Hepatocyte (in vitro differentiated cells): ENCODE measurements at places on chromosomes 11 and 22.
A peak's percentile ranks its signal among the peaks of the same experiment; 100 is the strongest.

GRCh38 chr22:30397656-30398635 is 1.1 kb downstream of the SEC14L2 start:
- H3K4me3 ChIP-seq = peak overlapping the region; percentile 96
- no peak overlapping the region for H3K27ac ChIP-seq
- no peaks in the 10 kb centered on the region for H3K36me3 ChIP-seq
- H3K4me1 ChIP-seq = peaks cover 5% of the 10 kb centered on the region
- no peaks in the 10 kb centered on the region for H3K27me3 ChIP-seq

DNA sequence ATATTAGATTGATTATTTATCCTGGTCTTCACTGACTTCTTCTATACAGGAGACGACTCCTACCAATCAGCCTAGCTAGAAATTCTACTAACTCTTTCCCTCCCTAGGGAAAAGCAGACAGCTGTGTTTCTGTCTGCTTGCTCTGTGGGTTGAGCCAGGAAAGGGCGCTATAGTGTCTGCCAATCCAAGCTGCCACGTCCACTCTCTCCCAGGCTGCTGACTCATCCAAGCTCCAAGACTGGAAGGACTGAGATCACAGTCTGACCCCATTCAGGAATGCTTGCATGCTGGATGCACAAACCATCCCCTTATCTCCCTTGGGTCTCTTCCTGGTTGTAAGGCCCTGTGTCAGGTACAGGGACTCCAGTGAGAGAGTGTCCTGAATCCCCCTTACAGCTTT is 955.6 kb downstream of the OPCML start:
- no peak overlapping the region for H3K4me3 ChIP-seq
- H3K27ac ChIP-seq = peak overlapping the region; percentile 76
- DNase-seq = peak; percentile 85
- no peaks in the 10 kb centered on the region for H3K4me1 ChIP-seq
- H3K36me3 ChIP-seq = no peaks in the 10 kb centered on the region
- no peaks in the 10 kb centered on the region for H3K27me3 ChIP-seq

DNA sequence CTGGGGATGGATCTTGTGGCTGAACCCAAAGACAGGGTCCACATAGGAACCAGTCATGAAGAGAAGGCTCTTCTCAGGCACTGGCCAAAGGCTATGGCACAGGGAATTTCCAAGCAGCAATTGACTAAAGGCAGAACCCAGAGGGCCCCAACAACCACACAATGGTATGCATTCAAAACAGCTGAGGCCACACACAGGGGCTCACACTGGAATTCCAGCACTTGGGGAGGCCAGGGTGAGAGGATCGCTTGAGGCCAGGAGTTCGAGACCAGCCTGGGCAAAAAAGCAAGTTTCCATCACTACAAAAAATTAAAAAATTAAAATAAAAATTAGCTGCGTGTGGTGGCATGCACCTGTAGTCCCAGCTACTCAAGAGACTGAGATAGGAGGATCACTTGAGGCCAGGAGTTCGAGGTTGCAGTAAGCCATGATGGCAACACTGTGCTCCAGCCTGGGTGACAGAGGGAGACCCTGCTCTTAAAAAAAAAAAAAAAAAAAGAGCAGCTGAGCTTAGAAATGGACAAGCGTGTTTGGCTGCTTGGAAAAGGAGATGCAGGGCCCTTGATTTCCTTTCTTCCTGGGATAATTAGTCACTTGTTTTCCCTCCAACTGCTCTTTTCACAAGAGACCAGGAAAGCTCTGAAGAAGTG is 44.6 kb downstream of the MYH9 start:
- no peak overlapping the region for H3K27ac ChIP-seq
- DNase-seq = no peak
- H3K4me1 ChIP-seq = no peaks in the 10 kb centered on the region

GRCh38 chr11:44849922-44850321 is 100.8 kb downstream of the TP53I11 start:
- H3K27ac ChIP-seq = no peak overlapping the region
- DNase-seq = no peak
- H3K4me1 ChIP-seq = peaks cover 8% of the 10 kb centered on the region

- no peak for DNase-seq
- H3K27ac ChIP-seq = no peak overlapping the region
- no peaks in the 10 kb centered on the region for H3K4me1 ChIP-seq
Measured at GRCh38 chr11:96869207-96869606, 479.4 kb downstream of the JRKL start.

GRCh38 chr11:19714387-19715363 is 2.0 kb downstream of the NAV2 start:
- peak overlapping the region; percentile 56 for H3K4me3 ChIP-seq
- DNase-seq = peak; percentile 38
- no peaks in the 10 kb centered on the region for H3K36me3 ChIP-seq
- peaks cover 22% of the 10 kb centered on the region for H3K27me3 ChIP-seq
- H3K4me1 ChIP-seq = peaks cover 26% of the 10 kb centered on the region

GRCh38 chr22:27456696-27457503 is 344.7 kb downstream of the MN1 start:
- peaks cover 4% of the 10 kb centered on the region for H3K27me3 ChIP-seq
- H3K4me1 ChIP-seq = peaks cover 7% of the 10 kb centered on the region
- H3K27ac ChIP-seq = peak overlapping the region; percentile 82
- no peak overlapping the region for H3K4me3 ChIP-seq
- H3K36me3 ChIP-seq = no peaks in the 10 kb centered on the region

- peaks cover 24% of the 10 kb centered on the region for H3K4me1 ChIP-seq
- no peak for DNase-seq
- H3K4me3 ChIP-seq = no peak overlapping the region
Measured at GRCh38 chr11:10892250-10892649, 34.4 kb upstream of the ZBED5 start.

- H3K4me3 ChIP-seq = no peak overlapping the region
- no peaks in the 10 kb centered on the region for H3K27me3 ChIP-seq
- H3K4me1 ChIP-seq = peaks cover 18% of the 10 kb centered on the region
- no peaks in the 10 kb centered on the region for H3K36me3 ChIP-seq
Measured at GRCh38 chr11:67079065-67079705, 22.5 kb downstream of the RHOD start.

DNA sequence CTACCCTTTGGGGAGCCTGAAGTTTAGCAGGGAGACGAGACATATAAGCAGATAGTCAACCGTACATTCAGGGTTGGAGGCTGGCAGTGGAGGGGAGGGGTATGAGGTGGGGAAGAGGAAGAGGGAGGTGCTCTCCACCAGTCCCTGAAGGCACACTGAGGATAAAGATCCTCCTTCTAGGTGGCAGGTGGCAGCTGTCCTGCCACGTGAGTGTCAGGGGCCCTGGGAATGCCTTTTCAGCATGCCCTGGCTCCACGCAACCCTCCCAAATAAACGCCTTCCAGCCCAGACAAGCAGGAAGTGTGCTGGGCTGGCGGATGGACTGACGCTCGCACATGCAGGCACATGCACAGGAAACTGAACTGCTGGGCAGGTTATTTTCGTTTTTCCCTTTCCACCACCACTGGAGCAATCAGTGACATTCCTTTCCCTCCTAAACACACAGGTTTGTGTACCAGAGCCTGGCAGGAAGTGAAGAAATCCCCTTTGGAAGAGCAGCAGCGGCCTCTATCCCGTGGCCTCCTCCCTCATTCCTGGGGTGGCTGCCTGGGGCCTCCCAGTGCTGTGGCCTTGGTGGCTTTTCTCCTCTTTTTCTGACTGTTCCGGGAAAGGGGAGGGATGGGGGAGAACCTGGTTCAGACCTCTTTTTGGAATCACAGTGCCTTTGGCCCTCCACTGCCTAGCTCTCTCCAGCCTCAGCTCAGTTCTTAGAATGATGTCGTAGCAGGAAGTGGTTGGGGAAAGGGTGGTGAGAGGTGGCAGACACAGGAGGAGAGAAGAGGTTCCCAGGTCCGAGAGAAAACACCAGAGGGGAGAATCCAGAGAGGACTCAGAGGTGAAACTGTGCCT is 157.0 kb upstream of the TIMP3 start:
- H3K36me3 ChIP-seq = no peaks in the 10 kb centered on the region
- H3K4me3 ChIP-seq = no peak overlapping the region
- peaks cover 5% of the 10 kb centered on the region for H3K4me1 ChIP-seq
- DNase-seq = peak; percentile 69

DNA sequence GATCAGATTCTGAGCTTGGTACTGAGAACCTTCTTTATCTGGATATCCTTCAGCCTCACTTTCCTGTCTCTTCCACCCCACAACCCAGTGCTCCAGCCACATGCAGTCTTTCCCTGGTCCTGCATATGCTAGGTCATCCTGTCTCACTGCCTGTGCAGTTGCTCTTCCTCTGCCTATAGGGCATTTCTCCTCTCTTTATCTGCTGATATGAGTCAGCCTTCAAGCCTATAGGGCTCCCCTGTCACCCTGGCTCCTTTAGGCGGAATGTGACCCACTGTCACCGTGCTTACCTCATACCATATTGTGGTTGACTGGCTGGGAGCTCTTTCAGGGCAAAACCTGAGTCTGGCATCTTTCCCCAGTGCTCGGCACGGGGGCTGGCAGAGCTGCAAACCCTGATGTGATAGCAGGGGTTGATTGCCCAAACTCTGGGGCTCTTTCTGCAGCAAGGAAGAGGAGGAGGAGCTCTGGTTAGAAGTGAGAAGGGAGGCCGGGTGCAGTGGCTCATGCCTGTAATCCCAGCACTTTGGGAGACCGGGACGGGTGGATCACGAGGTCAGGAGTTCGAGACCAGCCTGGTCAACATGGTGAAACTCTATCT is 26.3 kb downstream of the MEI1 start:
- DNase-seq = peak; percentile 11
- H3K4me3 ChIP-seq = no peak overlapping the region
- no peaks in the 10 kb centered on the region for H3K4me1 ChIP-seq
- H3K27me3 ChIP-seq = no peaks in the 10 kb centered on the region

DNA sequence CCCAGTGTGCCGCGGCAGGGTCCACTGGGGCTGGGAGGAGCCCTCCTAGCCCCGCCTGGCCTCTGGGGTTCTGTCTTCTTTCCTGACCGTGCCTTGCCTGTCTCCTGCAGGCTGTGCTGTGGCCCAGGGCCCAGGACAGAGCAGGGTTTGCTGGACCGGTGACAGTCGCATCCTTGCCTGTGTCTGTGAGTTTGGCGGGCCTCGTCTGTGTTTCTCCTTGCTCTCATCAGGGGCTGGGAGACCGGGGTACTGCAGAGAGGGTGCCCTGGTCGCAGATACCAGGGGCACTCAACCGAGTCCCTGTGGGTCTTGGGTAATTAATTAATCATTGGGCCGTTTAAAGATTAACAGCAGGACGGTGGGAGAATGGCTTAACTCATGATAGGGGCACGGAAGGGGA is 29.9 kb downstream of the RPL3 start:
- no peak for DNase-seq
- H3K27me3 ChIP-seq = no peaks in the 10 kb centered on the region
- H3K4me1 ChIP-seq = peaks cover 21% of the 10 kb centered on the region
- no peaks in the 10 kb centered on the region for H3K36me3 ChIP-seq

DNA sequence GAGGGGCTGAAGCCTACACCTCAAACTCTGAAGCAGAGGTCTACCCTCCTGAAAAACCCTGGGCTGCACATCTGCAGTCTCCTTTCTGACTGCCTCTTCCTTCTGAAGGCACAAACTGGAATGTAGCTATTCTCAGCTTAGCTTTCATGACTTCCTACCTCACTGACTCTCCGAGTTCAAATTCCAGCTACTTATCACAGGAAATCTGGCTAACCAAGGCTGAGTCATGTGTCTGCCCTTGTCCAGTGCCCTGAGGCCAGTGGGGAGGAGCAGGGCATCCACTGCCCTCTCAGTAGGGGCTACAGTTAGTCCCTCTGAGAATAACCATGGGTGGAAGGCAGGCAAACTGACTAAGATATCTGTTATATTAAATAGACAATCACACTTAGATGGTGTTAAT is 29.2 kb downstream of the PDGFD start:
- peak overlapping the region; percentile 50 for H3K27ac ChIP-seq
- no peaks in the 10 kb centered on the region for H3K27me3 ChIP-seq
- no peaks in the 10 kb centered on the region for H3K4me1 ChIP-seq
- peak; percentile 20 for DNase-seq
- no peak overlapping the region for H3K4me3 ChIP-seq

DNA sequence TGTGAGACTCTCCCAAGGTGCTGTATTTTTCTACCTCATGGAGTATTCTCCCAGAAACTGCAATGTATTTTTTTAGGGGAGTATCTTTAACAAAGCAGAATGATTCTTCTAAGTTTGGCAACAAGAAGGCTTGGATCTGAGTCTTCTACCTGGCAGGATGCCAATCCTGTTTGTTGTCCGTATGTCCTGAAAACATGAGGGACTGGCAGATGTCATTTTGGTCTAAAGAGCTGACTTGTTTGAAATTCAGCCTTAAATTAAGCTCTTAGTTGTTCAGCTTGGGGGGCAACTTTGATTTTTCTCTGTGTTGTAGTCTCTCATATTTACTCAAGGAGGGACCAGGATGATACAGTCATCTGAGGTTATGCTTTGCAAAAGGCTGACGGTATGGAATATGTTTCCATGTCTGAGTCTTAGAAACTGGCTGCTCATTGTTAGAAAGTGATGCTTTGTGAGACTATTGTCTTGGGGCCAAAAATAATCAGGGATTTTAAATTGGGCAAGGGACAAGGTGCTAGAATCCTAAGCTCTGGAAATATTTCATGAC is 9.3 kb downstream of the MRPL16 start:
- peak overlapping the region; percentile 36 for H3K27ac ChIP-seq
- no peak for DNase-seq
- peaks cover 12% of the 10 kb centered on the region for H3K4me1 ChIP-seq
- no peaks in the 10 kb centered on the region for H3K27me3 ChIP-seq
- no peak overlapping the region for H3K4me3 ChIP-seq
- no peaks in the 10 kb centered on the region for H3K36me3 ChIP-seq

- H3K4me3 ChIP-seq = no peak overlapping the region
- H3K27me3 ChIP-seq = no peaks in the 10 kb centered on the region
- no peaks in the 10 kb centered on the region for H3K36me3 ChIP-seq
- DNase-seq = no peak
- no peaks in the 10 kb centered on the region for H3K4me1 ChIP-seq
Measured at GRCh38 chr11:41446107-41446506, 13.3 kb downstream of the LRRC4C start.

DNA sequence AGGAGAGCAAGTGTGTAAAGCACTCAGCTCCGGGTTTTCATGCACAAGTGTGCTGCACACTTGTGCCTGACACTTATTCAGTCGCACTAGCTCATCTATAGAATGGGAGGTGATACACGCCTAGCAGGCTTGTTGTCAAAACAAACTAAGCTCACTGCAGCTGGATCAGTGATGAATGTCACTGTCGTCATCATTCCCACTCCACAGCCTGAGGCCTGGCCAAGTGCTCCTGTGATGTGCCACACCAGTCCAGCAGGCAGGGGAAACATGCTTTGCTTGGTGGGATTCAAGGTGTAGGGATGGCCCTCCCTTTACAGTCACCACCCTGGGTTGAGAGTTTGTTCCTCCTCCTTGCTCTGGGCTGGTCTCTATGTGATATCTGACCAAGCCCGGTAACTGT is 6.8 kb downstream of the MPST start:
- H3K27me3 ChIP-seq = no peaks in the 10 kb centered on the region
- no peak overlapping the region for H3K4me3 ChIP-seq
- peaks cover 16% of the 10 kb centered on the region for H3K4me1 ChIP-seq
- no peak overlapping the region for H3K27ac ChIP-seq
